ENCODE measurements at places on chromosomes 12 and 14.

DNA sequence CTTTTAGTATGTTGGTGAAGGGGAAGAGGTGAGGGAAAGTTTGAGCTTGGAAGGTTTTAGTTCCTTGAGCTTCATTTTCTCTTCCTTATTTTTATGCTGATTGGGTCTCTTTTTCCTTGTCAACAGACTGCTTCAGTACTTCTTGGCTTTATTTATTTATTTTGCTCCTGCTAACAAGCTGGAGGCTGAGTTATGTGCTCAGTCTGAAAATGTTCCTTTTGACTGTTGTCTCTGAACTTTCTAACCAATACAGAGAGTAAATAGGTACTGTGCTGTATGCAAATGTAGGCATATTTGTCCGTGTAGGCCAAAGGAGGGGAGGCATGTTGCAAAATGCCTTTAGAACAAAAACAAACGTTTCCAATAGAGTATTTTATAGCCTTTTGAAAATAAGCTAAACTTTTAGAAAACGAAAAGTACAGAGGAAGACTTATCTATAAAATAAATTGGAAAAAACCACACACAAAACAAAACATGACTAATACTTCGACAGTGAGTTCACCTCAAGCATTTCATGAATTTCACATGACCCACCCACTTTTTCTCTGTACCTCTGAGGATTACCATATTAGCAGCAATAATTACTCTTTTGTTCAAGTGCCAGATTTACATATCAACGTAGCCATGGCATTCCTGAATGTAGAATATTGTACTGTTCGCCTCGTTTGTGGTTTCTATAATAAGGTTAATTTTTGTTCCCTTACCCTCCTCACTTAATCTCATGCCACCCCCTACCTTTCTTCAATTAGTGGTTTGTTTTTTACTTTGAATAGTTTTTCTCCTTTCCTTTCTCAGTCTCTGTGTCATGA, 4.7 kb upstream of the CREBL2 start:
- peak; percentile 55 for DNase-seq

DNA sequence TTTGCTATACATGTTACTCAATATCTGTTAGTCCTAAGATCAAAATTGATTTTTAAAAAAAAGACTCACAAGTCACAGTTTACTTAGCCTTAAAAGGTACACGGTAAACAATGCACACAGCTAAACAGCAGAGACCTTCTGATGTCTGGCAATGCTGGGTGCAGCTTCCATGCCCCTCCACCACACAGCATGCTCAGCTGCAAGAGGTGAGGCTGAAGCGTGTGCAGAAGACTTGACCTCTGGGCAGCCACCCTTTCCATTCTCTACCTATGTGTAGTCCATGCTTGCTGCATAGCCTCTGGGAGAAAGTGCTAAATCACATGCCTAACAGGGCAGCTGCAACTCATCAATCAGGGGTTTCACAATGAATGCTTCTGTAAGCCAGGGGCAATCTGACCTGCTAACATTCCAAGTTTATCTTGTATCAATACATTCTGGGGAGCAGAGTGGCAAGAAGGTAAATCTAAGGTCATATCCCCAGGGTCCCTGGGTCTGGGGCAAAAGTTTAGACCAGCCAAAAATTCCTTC, 44.5 kb upstream of the AMN1 start:
- DNase-seq: peak; percentile 49

GRCh38 chr12:114245555-114245954, 160.4 kb downstream of the TBX5 start:
- no peak for DNase-seq

- no peak for DNase-seq
Measured at GRCh38 chr12:49298160-49298559, 3.2 kb downstream of the PRPH start.

DNA sequence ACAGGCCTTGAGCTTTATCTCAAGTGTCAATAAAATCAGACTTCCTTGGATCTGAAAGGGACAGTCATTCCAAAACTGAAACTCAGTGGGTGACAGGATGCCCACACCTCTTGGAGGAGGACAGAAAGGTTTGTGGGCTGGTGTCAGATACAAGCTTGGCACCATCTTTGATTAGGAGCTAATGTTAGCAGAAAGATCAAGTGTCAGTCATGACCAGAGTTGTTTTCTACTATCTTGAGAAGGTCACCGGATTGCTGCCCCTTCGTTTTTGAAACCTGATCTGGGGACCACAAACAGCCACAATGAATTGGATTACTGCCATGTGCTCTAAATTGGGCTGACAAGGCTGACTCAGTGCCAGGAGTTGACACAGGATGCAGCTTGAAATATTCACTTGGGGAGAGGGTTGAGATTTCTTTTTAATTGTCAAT, 88.3 kb downstream of the OTOGL start:
- DNase-seq: no peak

GRCh38 chr14:21346532-21347135, 37.2 kb downstream of the SUPT16H start:
- no peak for DNase-seq

DNA sequence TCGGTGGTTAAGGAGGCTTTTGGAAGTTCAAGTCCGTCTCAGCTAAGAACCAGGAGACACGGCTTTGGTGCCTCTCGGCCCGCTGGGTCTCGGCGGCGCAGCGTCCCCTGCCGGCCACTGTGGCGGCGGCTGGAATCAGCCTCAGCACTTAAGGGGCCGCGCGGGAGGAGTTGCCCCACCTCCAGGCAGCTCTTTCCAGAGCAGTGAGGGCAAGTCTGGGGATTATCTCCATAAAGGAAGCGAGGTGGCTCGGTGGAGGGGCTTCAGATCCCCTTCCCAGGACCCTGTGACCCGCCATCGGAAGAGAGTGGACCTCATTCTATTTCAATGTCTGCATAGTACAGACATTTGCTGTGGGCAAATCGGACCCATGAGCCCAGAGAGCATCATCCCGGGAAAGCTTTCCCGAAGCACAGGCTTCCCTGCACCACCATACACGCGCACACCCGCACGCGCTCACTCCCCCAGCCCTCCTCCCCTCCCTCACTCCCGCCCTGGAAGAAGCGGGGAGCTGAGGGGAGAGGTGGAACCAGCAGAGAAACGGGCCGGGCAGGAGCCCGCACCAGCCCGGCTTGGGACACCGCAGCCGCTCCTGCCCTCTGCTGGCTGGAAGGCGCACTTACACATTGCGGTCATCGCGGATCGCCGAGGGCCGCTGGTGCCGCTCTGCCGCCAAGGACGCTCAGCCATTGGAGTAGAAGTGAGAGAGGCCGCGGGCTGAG, 15.9 kb downstream of the RNASE2 start:
- peak; percentile 80 for DNase-seq

DNA sequence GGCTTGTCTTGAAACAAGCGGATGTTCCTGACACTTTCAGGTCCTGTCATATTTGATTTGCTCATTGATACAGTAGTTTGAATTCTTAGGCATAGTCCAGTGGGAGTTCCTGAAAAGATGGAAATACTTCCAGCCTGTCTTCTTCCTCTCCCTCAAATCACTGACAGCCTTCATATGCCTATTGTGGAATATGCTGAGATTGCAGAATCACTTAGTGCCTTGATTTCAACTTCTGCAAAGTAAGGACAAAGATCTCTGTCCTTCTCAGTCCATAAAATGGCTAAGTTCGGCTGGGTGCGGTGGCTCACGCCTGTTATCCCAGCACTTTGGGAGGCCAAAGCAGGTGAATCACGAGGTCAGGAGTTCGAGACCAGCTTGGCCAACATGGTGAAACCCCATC, 6.7 kb upstream of the PYGL start:
- DNase-seq: no peak

GRCh38 chr12:87814625-87815024, 214.6 kb downstream of the C12orf50 start:
- DNase-seq: peak; percentile 34

DNA sequence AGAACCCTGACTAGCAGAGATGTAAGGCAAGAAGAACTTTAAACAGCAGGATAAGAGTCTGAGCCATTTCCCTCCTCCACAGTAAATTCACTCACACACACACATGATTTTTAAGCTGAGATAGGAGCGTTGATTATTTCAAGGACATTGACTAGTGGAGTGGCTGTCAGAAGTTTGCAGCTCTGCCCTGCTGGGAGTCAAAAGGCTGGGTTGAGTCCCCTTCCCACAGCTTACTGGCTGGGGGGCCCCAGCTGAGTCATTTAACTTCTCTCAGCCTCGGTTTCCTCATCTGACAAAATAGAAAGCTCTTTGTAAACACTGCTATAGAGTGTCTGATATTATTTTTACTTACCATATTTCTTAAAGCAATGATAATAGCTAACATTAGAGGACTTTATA, 28.3 kb downstream of the VCPKMT start:
- DNase-seq: no peak

GRCh38 chr14:103705118-103705503, 10.1 kb downstream of the XRCC3 start:
- no peak for DNase-seq

- no peak for DNase-seq
Measured at GRCh38 chr12:83198291-83199015, 511.7 kb downstream of the TMTC2 start.

GRCh38 chr14:89226801-89227495, 190.1 kb downstream of the FOXN3 start:
- DNase-seq: no peak

DNA sequence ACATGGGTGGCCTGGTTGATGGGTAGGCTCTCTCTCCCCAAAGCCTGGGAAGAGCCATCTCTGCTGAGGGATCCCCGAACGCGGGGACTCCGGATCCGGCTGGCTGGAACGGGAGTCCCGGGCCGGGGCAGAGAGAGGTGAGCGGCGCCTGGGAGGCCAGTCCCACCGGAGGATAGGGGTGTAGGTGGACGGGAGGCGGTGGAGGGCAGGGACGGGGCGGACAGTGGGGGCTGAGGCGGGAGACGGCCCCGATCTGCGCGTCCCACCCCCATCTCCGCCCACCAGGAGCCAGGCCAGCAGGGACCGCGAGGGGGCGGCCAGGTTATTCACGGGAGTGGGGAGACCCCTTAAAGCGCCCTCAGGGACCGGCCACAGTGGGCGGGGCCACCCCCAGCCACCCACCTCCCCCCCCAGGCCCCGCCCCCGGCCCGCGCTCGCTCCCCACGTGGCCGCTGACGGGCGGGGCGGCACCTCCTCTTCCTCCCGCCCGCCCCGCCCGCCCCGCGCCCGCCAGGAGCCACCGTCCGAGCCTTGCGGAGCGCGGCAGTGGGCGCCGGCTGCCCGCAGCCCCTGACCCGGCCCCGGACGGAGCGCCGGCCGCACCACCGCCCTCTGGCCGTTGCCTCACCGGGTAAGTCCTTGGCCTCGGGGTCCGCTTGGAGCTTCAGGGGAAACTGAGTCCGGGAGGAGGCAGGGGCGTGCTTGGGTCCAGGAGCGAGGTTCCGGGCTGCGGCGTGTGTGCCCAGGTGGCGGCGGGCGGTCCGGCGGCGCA, at the start of gene INF2:
Gene INF2 (plus strand): TSS at position 510 of the 772 bp plus-strand sequence. CDS start 11,748 bp downstream, outside the sequence.
- DNase-seq: peak; percentile 83

- DNase-seq: no peak
Measured at GRCh38 chr12:115400011-115400410, 716.0 kb upstream of the TBX3 start.
